Pericardium fibroblast (primary cell): ENCODE measurements at places on chromosomes 4 and X. TPM values are rescaled to one million over a fixed set of nuclear protein-coding genes. Genes with fewer than 3 reads are reported as not detected.

MAGEA10 gene
- total RNA-seq, result not detected in 2 replicates

CCDC160 gene
- total RNA-seq, result 0.17 TPM in 1 of 2 replicates, not detected in the other

GUCY1A1 gene
- 0.12 and 0.77 TPM in 2 replicates for total RNA-seq

PCDH7 gene
- total RNA-seq, result 32.2 and 64.8 TPM in 2 replicates

BEX4 gene
- 6.4 and 21.0 TPM in 2 replicates for total RNA-seq

NAA11 gene
- total RNA-seq, result not detected in 2 replicates

WDR1 gene
- 142 and 341 TPM in 2 replicates for total RNA-seq

NPY2R gene
- 2.1 and 7.3 TPM in 2 replicates for total RNA-seq

FGFRL1 gene
- 36.3 and 44.0 TPM in 2 replicates for total RNA-seq

AREG gene
- total RNA-seq, result 0.51 and 1.1 TPM in 2 replicates

MORC4 gene
- 14.0 and 27.5 TPM in 2 replicates for total RNA-seq

NLGN3 gene
- 0.23 and 1.6 TPM in 2 replicates for total RNA-seq

TCEAL5 gene
- total RNA-seq, result not detected in 2 replicates

TBL1X gene
- 13.9 and 26.6 TPM in 2 replicates for total RNA-seq
